ENCODE measurements at places on chromosomes 12 and 14.

- DNase-seq, result no peak
Observed at GRCh38 chr12:7207866-7208625, 18.6 kb downstream of the PEX5 start.

DNA sequence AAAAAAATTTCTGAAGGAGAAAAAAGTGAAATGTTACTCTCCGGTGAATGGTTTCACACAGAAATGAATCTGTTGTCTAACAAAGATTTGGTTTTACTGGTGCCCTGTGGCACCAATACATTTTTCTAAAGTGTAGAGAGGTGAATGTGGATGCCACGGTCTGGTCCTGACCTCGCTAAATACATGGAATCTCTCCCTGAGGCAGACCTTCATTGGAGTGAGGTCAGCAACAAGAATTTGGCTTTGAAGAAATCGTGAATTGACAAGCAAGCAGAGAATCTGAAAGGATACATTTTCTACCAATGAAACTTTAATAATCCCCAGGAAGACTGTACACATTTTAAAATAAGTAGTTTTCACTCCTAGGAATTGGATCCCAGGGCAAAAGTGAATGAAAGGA, 81.2 kb upstream of the OTOGL start:
- DNase-seq, result no peak

GRCh38 chr14:51610771-51611170, 40.9 kb upstream of the FRMD6 start:
- DNase-seq, result no peak

- no peak for DNase-seq
Observed at GRCh38 chr14:101323111-101323510, 238.2 kb upstream of the DIO3 start.

- DNase-seq, result no peak
Observed at GRCh38 chr14:90447720-90448497, 51.1 kb downstream of the CALM1 start.

DNA sequence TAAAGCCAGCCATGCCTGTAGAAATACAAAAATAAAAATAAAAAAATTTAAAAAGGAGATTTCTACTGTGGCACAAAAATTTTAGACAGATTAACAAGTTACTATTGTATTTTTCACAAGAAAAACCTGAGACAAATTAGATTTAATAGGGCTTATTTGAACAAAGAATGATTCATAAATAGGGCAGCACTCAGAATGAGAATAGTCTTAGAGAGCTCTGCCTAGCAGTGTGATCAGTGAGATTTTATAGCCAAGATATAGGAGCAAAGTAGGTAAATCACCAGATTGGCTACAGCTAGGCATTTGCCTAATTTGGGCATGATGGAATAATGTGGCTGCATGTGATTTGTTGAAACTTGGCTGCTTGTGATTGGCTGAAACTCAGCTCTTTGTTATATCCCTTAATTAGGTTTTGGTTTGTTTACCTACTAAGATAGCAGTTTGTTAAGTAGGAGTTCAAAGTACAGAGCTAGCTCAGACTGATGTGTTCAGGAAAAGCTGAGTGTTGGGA, 279.7 kb upstream of the TMTC1 start:
- DNase-seq, result no peak

GRCh38 chr12:8648576-8649205, 13.9 kb downstream of the MFAP5 start:
- DNase-seq, result peak; percentile 35

GRCh38 chr14:104477666-104478380, 101.7 kb upstream of the C14orf180 start:
- DNase-seq, result no peak

- DNase-seq, result no peak
Observed at GRCh38 chr14:59098377-59098776, 90.1 kb upstream of the DAAM1 start.
